ENCODE measurements at places on chromosomes 4 and X.

DNA sequence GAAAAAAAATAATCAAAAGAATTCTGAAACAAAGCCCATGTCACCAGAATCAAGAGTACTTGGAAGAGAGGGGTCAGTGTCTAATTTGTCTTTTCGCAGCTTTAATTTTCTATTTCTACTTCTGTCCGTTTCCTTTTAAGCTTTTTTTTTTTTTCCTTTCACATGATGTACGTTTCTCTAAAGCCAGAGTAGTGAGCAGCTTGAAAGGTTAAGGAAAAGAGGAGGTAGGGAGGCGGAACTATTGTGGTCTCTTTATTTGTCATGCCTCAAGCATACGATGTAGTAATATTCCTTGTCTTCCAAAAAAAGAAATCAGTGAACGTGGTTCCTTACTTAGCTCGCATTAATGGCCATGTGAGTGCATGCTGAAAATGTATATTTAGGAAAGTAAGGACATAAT, 311.5 kb downstream of the TENM3 start:
- DNase-seq, result no peak

- DNase-seq, result no peak
These were observed 109.3 kb downstream of the HMX1 start for GRCh38 chr4:8762356-8762755.

GRCh38 chr4:168993714-168994510, 16.1 kb downstream of the CBR4 start:
- DNase-seq, result no peak

DNA sequence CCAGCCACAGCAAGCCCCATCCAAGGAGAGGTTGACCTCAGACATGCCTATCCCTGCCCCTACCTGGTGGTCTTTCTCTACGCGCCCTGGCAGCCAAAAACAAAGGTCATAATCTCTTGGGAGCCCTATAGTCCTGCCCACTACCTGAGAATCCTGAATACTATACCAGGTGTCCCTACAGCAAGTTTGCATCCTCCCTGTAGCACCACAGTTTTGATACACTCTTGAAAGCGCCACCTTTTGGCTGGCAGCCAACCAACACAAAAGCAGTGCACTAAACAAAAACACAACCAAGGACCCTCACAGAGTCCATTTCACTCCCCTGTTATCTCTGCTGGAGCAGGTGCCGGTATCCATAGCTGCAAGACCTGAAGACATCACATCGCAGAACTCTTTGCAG, 523.8 kb upstream of the CPEB2 start:
- DNase-seq, result no peak

DNA sequence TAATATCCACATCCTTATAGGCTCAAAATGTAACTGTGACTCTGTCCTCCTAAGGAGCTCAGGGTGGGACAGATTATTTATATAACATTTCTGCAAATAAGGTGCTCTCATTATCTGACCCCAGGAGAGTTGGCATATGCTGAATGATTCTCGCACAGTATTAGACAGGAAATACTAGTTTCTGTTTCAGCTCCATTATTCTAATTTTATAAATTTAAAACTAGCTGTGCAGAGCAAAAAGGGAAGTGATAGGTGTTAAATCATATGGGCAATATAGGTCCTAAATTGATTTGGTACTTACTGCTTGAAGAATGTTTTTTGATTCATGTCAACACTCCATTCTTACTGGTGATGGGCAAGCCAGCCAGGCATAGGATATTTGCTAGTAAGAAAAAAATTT, 141.5 kb downstream of the GLRA2 start:
- DNase-seq, result no peak

DNA sequence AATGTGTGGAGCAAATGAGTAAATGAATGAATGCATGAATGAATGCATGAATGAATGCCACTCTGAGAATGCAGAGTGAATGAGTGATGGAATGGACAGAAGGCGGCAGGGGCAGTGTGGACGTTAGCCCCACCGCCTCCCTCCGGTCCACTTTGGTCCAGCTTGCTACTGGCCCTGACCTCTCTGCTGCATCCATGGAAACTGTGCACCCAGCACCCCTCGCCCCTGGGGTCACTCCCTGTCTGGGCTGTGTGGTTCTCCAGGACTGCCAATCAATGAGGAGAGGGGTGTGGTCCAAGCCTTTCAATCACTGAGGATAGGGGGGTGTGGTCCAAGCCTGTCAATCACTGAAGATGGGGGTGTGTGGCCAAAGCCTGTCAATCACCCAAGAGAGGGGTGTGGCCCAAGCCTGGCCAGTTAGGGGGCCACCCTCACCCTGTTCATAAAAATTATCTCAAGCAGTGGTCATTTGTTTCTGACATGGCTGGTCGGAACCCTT, 39.2 kb upstream of the ASMTL start:
- no peak for DNase-seq

DNA sequence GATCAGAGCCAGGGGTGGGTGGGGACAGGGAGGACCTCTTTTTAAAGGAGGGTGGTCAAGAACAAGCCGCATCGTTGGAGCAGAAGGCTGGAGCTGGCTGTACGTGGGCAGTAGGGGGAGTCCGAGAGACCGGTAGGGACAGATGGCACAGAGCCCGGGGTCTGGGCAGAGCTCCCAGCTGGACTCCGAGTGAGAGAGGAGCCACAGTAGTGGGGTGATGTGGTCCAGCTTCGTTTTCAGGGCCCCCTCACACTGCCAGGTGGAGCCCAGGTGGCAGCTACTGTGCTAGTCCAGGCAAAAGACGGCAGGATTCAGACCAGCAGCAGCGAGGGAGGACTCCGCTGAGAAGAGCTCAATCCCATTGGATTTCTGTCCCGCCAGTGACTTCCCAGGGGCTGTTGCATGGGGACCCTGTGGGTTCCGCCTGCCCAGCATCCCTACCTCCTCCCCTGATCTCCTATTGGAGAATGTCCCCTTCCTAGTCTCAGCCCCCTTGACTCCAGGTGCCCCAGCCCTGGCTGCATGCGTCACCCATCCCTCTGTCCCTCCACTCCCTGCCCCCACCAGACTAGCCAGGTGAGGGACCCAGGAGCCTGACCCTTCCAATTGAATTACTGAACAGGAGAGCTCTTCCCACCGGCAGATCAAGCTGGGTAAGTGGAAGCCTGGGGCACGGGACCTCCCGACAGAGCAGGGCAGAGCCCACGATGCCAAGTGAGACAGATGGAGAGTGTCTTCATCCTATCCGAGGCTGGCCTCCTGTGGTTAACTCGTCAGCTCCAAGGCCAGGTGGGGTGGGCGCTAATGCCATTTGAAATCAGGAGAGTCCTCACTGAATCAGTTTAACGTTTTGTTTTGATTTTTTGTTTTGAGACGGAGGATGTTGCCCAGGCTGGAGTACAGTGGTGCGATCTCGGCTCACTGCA, 2.9 kb downstream of the ARHGAP4 start:
- DNase-seq, result no peak

GRCh38 chrX:46279214-46279924, 265.9 kb downstream of the ZNF674 start:
- no peak for DNase-seq

DNA sequence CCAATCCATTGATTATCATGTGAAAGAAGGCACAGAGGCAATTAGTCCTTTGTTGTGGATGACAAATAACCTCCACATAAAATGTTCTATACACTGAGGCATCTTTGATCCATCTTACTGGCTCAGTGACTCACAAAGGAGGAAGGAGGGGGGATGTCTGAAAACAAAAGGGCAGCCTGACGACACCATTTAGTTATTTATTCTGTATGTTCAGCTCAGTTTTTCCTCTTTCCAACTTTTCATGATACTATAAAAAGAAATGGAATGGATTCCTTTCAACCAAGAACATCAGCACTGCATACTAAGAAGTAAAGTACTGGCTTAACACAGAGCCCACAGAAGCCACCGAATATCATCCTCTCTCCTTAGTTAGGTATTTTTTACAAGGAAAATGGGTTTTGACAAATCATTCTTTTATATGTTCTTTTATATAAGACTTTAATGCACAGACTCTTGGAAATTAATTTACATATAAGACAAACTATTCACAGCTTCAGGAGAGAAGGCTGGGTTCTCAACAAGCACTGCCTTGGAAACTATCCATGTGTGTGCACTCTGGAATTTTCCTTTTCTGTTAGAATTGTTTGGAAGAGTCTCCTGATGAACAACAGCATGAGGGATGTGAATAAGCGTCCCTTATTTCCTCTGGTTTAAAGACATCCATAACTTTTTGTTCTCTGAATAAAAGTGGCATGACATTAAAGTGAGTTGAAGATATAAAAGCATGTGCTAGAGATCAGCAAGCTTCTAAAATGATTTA, 135.6 kb downstream of the TSPAN5 start:
- no peak for DNase-seq

DNA sequence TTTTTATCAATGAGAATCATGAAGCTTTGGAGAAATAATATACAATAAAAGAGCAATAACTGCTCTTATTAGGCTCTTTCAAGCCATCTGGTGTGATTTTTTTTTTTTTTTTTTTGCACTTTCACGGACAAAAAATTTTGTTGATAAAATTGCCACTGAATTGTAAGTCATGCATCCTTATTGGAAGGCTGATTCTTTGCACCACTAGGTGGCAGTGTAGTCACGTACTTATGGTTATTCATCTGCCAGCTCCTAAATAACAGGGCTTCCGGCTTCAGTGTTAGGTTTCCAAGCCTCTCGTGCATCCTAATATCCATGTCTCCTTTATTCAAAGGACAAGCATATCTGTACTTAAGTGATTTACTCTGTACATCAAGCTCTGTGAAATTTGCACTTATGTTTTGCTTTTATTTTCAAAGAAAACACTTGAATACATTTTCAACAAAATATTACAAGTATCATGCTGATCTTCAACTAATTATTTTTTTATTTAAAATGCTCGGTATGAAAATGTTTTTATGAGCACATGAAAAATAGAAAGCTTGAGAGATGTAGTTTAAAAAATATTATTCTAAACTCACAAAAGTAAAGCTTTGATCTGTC, 1578.3 kb upstream of the TENM3 start:
- peak; percentile 4 for DNase-seq

GRCh38 chr4:172050911-172051310, 237.7 kb downstream of the GALNTL6 start:
- no peak for DNase-seq

- no peak for DNase-seq
These were observed 3.1 kb upstream of the SLBP start for GRCh38 chr4:1715002-1715758.

DNA sequence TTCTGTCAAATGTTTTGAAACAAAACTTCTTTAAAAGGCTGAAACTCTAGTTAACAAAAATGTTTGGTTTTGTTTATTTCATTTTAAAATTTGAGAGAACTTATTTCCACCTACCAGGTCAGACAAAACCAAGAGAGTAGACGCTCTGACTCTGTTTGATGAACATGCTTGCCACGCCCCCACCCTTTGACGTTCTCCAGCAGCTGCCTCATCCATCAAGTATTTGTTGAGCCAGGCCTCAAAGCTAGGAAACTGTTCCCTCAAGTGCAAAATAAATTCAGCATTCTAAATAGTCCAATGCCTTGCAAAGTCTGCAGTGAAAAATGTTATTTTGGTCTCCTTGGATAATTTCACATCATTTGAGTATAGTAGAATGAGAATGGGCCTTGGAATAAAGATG, 121.6 kb downstream of the GUCY2F start:
- DNase-seq, result no peak

- DNase-seq, result no peak
These were observed 311.6 kb downstream of the GALNTL6 start for GRCh38 chr4:172124656-172125308.

- DNase-seq, result no peak
These were observed 21.8 kb upstream of the AGA start for GRCh38 chr4:177464026-177464425.

DNA sequence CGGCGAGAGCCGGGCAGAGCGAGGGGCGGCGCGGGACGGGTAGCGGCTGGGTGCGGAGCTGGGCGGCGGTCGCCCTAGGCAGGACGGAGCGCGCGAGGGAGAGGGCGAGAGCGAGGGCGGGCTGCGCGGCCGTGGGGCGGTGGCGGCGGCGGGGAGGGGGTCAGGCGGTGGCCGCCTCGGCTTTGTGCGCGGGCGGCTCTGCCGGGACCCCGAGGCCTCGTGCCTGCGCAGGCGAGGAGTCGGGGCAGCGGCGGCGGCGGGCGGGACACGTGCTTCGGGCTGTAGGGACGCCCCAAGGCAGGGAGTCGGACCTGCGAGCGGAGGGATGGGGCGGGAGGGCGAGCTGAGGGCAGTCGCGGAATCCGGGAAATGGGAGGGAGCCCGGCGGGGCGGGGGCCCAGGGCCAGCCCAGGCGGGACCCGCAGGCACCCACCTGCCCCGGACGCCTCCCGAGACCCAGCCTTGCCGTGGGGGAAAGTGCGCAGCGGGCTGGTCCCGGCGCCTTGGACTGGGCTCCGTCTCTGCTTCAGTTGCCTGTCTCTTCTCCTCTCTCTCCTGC, 465 bp downstream of the BMPR1B start:
- DNase-seq, result no peak

DNA sequence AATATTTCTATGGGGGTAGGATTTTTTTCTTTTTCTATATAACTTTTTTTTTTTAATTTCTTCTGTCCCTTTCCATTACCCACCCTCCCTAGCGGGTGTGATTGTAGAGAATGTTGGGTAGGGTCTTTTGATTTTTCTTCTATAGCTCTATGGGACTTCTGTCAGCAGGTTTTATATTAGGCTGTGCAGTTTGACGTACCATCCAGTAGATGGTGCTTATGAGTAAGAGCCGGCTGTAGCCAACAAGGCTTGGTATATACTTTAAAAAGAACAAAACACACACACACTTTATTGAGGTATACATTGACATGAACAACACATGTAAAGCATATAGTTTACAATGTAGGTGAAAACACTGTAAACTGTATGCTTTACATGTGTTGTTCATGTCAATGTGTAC, 247.9 kb upstream of the POF1B start:
- no peak for DNase-seq

GRCh38 chr4:66606908-66607307, 936.6 kb upstream of the EPHA5 start:
- no peak for DNase-seq

DNA sequence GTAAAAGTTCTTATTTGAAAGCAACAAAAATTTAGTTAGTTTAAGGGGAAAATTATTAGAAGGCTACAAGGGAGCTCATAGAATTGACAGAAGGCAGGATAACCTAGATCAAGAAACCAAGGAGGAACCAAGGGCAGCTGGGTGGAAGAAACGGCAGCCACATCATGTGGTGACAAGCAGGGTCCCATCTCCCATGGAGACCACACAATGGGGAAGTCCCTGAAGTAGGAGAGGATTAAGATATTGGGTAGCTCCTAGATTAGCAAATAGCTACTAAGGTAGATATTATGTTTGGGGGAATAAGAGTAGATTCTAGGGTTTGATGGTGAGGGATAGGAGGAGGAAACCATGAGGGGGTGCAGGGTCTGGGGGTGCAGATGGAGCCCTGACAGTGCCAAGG, 48.0 kb upstream of the TMEM154 start:
- DNase-seq, result no peak

DNA sequence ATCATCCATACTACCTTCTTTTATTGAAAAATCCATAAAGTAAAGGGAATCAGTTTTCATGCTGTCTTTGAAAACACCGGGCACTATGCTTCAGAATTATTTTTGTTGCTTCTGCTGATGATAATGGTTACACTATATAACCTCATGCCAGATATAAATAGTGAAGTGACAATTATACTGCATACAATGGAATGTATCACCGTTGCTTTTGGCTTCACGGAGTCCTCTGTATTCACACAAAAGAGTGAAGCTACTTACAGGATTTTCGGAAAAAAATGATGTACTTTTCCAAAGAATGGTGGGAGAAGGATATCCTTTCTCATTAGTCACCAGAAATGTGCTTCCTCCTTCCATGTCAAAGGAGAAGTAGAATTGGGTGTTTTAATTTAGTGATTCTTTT, 159.1 kb upstream of the PITX2 start:
- DNase-seq, result no peak
